ENCODE measurements at places on chromosomes 2 and 18.

DNA sequence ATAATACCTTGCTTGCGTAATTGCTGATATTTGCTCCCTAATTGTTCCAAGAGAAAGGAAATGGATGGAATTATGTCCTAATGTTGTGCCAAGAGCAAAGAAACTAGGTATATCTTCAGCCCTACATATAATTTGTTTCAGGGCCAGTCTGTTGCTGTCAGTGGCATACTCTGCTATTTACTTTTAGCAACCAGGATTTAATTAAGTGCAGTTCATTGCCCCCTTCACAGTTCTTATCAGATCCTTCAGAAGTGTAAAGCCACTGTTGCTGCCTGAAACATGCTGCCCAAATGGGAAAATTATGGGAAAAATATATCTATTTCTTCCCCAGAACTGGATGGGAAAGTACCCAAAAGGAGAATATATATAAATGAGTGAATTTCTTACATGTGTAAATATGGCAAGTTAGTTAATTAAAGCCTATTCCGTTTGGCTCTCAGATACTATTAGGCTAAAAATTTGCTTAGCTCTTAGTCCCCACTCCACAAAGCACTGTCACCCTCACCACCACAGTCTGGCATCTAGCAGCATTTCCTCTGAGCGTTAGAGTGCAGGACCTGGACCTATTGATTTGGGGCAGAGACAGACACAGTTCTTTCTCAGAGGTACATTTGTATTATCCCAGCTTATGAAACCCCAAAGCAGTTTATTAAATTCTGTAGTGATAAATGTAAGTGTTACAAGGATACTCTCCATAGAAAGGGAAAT, 72.8 kb upstream of the DTNA start:
- DNase-seq, result no peak

GRCh38 chr2:11824901-11825828, 78.7 kb downstream of the LPIN1 start:
- DNase-seq, result no peak

DNA sequence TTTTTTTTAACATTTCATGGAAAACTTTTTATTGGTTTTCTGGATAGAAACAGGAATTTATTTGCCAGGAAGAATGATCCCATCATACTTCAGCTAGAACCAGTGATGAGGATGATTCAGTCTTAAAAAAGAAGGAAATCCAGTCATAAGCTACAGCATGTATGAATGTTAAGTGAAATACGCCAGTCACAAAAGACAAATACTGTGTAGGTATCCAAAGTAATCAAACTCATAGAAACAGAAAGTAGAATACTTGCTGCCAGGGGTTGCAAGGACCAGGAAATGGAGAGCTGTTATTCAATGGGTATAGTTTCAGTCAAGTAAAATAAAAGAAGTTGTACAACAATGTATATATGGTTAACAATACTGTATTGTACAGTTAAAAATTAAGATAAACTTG, 21.3 kb downstream of the PSME4 start:
- no peak for DNase-seq

GRCh38 chr18:25133879-25134278, 218.1 kb downstream of the ZNF521 start:
- no peak for DNase-seq

GRCh38 chr2:238101891-238102841, 2.0 kb downstream of the ESPNL start:
- DNase-seq, result no peak

DNA sequence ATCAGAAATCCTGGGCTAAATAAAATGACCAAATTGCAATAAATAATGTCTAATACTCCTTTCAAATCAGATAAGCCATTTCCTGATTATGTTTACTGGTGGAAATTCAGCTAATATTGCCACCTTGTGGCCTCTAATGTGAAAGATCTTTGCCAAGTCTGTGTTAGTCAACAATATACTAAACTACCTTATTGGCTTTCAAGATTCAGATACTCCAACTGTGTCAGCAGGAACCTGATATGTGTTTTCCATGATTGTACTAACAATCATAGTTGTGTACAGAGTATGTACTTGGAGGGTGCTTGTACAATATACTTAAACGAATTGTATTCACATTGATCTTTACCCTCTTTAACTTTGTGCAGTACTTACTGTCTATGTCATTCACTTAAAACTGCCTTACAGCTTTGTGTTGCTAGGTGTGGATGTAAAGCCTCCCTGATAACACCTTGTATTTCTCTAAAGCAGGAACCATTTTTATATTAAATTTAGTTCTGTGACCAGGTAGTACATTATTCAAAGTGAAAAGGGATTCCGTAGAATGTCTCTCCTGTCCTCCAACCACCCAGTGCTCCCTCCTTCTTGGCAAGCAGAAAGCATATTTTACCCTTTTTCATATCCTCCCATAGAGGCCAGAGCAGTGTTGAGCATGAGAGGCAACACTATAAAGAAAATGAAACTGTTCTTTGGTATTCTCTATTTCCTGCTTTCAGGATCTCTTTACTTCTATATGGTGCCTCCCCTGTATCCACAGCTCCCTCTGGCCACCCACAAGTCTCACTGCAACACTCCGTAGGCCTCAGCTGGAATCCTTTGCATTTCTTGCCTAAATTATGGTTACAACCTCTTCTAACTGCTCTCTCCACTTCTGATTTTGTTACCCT, 75.2 kb upstream of the C2orf15 start:
- DNase-seq, result peak; percentile 51

DNA sequence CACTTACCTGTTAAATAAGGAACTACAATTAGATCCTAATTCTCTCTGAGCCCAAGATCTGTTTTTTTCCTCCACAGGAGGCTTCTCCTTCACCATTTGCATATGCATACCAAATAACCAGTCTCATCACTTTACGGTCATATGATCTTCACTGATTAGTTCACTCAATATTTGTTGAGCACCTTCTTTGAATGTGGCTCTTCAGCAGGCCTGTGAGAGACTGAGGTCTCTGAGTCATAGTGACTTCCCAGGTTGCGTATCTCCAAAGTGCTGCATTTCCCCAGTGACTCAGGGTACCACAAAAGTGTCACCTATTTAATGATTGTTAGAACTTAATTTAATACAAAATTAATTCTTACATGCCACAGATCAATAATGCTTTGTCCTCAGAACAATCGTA, 108.8 kb upstream of the TRIB2 start:
- DNase-seq, result no peak

- DNase-seq, result no peak
Measured at GRCh38 chr2:188295067-188295685, 3.5 kb downstream of the GULP1 start.

GRCh38 chr2:43074592-43075053, 151.8 kb downstream of the ZFP36L2 start:
- DNase-seq, result no peak

Measured in GM03348 (cell line).